ENCODE measurements at places on chromosomes 12 and 14. TPM values are rescaled to one million over a fixed set of nuclear protein-coding genes. Genes with fewer than 3 reads are reported as not detected.

GRCh38 chr14:70893062-70893845 is 14.0 kb upstream of the PCNX1 start:
- DNase-seq = no peak

DNA sequence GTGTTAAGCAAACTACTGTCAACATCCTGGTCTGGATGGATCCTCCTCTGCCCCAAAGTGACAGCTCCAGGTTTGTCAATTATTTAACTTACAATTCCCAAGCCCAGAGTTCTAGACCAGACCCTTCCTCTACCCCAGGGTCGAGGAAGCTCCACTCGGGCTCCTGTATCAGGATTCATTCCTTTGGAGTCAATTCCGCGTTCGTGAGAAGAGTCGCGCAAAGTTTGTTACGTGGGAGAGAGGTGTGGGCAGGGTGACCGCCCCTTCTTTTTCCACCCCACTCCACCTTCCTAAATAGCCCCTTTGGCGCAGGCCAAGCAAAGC is 479 bp downstream of the SEL1L start:
- no peak for DNase-seq

DNA sequence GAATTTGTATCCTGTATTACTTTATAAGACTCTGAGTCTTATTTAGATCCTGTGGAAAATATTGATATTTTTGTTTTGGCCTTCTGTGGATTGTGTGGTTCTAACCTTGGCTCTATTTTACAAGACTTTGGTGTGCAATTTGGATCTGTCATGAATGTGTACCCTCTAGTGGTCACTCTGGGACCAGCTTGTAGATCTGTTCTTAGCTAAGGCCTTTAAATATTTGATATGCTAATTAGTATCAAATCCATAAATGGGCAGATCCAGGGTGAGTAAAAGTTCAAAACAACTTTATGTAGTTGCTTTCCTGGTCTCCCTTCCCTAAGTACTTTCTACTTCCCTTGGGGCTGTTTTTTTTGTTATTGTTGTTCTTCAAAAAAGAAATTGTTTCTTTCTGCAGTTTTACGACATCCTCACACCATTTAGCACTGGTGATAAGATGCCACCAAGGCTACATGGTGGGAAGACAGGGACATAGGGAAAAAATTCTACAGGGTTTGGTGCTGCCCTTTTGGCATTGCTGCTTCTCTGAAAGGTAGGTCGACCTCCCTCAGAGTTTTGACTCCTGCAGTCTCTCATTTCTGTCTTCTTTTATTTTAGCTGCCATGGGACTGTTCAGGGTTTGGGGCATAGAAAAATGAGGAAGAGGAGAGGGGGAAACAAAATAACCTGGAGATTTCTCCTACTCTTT is 238.5 kb downstream of the GPHN start:
- DNase-seq = no peak

DNA sequence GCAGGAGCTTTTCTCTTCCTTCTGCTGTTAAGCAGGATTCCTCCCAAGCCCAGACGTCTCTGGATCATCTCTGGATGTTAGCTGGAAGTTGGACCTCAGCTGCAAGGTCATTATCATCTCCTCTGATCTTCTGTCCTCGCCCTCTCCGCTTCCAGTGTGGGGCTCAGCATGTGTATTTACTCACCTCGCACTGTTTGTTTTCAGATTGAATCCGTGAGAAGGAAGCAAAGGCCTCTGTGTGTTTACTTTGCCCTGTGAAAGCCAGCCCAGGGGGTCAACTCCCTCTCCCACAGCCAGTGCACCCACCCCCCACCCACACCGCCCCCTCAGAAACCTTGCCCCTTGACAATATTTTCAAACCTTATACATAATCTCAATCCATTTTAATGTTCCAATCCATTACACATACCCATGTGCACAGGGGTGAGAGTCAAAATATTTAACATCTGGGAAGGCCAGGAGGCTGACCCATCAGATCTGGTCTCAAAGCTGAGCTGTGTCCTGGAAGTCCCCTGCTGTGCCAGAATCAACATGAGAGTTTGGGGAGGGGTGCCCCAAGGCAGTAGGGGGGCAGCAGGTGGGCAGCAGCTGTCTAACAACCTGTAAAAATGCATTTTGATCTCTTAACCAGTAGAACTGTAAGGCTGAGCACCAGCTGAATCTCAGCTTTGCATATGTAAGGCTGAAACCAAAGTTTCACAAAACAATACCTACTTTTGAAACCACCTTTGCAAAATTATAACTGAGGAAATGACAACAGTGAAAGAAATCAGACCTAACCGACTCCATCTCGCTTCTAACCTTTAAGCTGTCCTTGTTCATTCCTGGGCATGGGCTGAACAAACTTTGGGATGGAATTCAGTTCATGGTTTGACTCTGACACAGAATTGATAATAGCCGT is 157.9 kb downstream of the ZNF664 start:
- DNase-seq = no peak

DNA sequence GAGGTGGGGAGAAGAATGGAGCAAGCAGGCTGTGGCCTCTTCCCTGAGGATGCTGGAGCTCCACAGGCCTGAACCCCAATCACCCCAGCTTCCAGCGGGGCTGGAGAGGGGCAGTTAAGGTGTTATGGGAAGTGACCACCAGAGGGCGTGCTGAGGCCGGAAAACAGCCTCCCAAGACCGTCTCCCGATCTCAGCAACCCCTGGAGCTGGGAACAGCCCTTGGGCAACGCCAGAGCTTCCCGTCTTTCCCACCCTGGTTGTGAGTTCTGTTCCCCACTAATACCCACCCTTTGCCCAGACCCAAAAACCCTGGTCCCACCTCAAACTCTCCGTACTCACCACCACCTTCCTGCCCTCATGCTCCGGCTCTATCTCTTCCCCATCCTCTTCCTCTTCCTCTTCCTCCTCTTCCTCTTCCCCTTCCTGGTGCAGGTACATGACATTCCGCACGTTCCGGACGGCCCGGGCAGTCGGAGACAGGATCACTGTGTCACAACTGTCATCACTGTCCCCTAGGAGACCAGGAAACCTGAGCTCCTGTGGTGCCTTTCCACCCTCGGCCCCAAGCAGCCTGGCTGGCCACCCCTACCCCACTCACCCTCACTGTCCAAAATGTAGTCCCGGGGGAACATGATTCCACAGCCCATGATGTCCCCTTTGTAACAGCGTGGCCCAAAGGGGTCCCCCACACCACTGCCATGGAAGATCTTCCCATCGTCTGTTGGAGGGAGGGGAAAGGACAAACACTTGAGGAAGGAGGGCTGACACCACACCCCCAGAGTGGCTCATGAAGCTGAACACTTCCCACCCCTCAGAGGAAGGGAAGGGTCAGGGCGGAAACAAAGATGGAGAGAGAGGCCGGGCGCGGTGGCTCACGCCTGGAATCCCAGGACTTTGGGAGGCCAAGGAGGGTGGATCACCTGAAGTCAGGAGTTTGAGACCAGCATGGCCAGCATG is 12.9 kb downstream of the SPRYD3 start:
- DNase-seq = peak; percentile 72

Gene PRPH
- 4.0 TPM for total RNA-seq

Gene SMOC1
- 1.0 TPM for total RNA-seq

Gene VDR
- 2.8 TPM for total RNA-seq

Gene FGF6
- not detected for total RNA-seq

All from omental fat pad (tissue), 4 donors.